ENCODE measurements at places on chromosomes 11 and 22. TPM values are rescaled to one million over a fixed set of nuclear protein-coding genes. Genes with fewer than 3 reads are reported as not detected.
A peak's percentile ranks its signal among the peaks of the same experiment; 100 is the strongest.

DNA sequence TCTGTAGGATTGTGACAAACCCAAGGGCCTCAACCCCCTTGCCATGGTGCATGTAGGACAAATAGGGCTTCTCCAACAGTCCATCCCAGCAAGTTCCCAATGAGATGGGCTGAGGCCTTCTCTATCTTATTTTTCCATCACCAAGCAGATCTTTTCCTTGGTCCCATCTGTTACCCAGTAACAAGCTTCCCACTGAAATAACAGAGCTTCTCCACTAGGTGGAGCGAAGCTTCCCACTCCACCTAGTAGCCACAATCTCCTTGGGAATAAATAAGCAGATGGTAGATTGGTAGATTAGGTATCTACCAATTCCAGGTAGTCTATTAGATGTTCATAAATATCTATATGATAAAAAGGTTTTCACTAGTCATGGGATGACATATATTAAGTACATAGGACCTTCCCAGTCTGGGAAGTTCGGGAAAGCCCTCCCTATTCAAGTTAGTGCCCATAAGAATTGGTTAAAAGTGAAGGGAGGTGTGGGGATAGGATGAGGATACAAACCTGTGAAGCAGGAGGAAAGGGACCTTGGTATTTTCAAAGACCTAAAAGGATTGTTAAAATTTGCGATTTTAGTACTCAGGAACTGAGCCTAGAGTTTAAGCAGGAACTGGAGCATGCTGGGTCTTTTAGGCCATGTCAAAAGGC is 5.9 kb upstream of the OR52L1 start:
- DNase-seq, result no peak

GP1BB gene
- total RNA-seq, result 7.4 TPM

TOP3B gene
- total RNA-seq, result 6.2 TPM

- DNase-seq, result peak; percentile 11
Measured at GRCh38 chr11:45926536-45927331, 4.3 kb downstream of the LARGE2 start.

GRCh38 chr11:44464741-44465140 is 100.7 kb upstream of the CD82 start:
- no peak for DNase-seq

DNA sequence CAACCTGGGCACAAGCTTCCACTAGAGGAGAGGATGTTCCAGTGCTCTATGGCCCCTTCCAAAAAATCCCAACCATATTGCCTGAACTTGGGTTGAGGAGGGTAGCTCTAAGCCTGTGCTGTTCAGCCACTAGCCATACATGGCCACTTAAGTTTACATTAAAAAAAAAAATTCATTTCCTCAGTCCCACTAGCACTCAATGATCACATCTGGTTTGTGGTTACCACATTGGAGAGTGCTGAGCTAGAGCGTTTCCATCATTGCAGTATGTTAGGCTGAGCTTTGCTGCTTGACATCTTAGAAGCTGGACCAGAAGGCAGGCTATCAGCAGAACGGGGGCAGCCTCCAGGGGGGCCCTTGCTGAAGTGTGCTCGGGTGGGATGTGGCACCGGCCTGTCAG is 43.5 kb upstream of the CYP2D6 start:
- DNase-seq, result no peak

- no peak for DNase-seq
Measured at GRCh38 chr22:47249370-47249928, 487.0 kb downstream of the TBC1D22A start.

PNPLA3 gene
- total RNA-seq, result 1.3 TPM

- no peak for DNase-seq
Measured at GRCh38 chr22:47849576-47849975, 1087.1 kb downstream of the TBC1D22A start.

DNA sequence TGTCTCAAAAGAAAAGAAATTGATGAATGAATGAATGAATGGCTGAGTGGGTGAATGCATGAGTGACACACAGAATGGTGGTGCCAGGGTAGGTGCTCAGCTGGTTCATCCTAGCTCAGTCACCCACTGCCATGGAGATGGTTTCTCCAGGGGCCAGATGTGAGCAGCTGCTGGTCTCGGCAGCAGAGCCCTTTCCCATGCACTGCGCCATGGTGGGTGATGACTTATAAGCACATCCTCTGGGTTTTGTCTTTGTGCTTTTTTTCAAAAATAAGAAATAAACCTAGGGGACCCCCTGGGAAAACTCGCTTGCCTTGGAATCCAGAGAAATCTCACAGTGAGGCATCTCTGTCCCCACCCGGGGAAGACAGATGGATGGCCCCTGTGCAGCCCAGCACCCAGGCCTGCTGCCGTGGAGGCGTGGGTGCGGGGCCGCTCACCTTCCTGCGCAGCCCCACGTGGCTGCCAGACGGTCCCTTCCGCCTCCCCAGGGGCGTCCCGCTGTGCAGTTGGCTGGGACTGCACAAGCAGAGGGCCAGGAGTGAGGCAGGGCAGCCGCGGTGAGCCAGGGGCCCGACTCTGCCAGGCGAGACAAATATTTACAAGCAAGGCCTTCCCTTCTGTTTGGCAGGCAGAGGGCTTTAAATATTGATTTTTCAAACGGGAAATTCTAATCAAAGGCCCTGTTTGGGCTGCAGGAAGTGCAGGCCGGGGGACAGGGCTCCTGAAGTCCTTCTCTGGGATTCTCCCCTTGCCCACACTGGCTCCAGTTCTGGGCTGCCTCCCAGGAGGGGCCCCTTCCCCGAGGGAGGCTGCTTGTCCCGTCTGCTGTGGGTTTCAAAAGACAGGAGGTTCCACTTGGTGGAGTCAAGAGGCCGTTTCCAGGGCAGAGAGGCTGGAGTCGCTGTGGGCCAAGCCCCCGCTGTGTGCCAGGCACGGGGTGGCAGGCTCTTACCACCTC is 24.3 kb downstream of the MPPED1 start:
- no peak for DNase-seq

RPLP2 gene
- total RNA-seq, result 338 TPM

DNA sequence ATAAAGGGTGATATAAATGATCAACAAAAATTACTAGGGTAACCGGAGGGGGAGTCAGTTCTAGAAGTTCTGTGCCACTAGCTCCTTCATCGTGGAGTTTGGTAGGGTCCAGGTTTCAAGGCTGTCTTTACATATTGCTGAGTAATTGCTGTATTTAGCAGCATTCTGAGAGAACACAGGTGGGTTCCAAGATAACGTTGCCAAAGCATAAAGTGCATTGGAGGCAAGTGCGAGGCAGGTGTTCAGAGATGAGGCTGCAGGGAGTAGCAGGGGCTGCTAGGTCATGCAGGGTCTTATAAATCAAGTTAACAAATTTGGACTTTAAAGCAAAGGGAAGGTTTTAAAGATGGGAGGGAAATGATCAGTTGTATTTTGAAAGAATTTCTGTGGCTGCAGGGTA is 17.8 kb downstream of the SGSM3 start:
- DNase-seq, result no peak

ENDOD1 gene
- 82.9 TPM for total RNA-seq

DNA sequence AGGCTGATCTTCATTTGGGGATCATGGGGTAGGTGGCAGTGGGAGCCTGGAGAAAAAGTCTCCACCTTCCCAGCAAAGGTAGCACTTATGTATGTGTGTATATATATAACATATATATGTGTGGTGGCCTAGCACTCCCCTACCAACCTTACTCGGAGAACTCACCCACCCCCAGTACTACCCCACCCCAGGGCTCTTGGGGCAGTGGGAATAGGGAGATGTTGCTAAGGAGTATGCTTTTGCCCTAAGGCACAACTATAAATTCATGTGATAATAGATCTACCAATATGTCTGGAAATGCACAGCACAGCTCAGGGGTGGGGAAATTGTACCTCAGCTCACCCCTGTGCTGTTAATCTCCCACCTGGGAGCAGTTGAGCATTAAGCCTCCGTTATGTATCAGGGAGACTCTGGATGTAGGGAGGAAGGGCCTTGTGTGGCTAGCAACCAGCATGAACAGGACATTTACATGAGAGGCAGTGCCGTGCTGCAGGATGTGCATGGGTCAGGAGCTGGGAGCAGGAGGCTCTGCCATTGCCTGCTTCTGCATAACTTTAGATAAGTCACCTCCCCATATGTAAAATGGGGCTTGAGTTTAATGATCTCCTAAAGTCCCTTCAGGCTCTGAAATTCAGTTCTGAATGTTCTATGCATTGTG is 57.3 kb downstream of the C11orf91 start:
- DNase-seq, result no peak

CHST1 gene
- 6.9 TPM for total RNA-seq

CHRDL2 gene
- total RNA-seq, result 0.41 TPM

GRCh38 chr22:38523479-38523878 is 17.4 kb upstream of the DDX17 start:
- no peak for DNase-seq

- DNase-seq, result no peak
Measured at GRCh38 chr22:23225724-23226496, 45.6 kb downstream of the BCR start.

OR5M11 gene
- not detected for total RNA-seq

- DNase-seq, result no peak
Measured at GRCh38 chr11:31480930-31481329, 28.5 kb downstream of the IMMP1L start.

DNA sequence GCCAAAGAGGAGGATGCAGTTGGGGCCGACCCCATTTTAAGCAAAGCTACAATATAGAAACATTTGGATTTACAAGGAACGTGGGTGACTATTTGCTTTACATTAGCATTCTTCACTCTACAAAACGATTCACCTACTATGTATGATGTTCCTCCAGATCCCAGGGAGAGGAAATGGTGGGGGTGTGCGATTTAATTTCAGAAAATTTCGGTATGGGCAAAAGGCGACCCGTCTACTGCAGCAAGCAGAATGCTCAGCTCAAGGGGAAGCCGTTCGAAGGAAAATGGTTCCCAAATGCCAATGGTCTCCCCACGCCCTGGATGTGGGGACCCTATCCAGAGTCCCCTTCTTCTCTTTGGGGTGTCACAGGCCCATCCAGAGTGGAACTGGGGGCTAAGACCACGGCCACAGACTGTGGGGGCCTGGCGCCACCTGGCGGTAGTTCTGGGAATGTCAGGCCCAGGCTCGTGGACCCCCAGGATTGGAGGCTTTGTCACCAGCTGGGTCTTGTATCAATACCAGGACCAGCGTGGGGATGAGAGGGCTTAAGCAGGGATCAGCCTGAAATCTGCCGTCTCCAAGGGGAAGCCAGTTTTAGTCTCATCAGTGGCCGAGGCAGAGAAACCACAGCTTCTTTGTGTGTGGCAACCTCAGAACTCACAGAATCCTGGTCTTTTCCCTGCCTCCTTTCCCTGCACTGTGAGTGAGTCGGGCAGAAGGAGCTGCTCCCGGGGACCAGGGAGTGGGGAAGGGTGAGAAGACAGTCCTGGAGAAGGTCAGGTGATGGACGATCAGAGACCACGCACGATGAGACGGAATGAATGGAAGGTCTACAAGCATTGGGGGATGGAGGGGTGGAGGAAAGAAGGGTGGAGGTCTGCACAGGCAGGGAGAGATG is 8.4 kb downstream of the LRRC10B start:
- no peak for DNase-seq

DNA sequence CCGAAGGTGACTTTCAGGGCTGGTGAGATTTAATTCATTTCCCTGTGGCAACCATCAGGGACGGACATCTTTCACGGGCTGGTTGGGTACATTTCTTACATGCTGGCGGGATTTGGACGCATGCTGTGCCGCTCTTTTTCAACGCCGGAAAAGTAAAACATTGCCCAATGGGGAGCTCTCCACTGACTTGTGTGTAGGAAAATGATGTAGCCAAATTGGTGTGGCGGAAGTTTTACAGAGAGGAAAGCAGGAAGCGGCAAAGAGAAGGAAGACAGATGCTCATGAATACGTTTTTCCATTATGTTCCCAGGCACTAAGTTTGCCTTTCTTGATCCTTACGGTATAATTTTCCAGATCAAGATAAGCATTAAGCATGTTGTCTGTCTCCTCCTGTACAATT is 375.8 kb downstream of the NTM start:
- DNase-seq, result no peak

GRCh38 chr11:7016011-7016410 is 4.1 kb downstream of the ZNF214 start:
- DNase-seq, result no peak

CLDN25 gene
- not detected for total RNA-seq

DNA sequence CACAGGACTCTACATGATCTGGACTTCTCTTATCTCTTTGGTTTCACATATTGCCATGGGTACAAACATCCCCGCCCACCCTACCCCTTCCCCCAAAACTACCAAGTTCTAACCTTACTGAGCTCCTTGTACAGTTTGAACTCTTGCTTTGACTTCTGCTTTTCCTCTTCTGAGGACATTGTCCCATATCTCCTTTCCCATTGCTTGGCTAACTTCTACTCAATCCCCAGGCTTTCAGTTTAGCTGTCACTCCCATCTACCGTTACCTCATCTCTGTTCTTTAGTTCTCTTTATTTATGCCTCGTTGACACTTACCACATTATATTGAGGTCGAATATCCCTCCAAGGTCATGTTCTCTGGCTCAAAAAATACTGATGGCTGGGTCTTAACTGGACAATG is 393.5 kb upstream of the CADM1 start:
- no peak for DNase-seq

SLC37A2 gene
- 0.26 TPM for total RNA-seq
